Fibroblast of lung (primary cell): ENCODE measurements at places on chromosomes 16 and 17. TPM values are rescaled to one million over a fixed set of nuclear protein-coding genes. Genes with fewer than 3 reads are reported as not detected.

GRCh38 chr16:85625053-85625452, 11.9 kb downstream of the GSE1 start:
- DNase-seq, result no peak

GRCh38 chr16:25199457-25199856, 17.3 kb upstream of the AQP8 start:
- DNase-seq, result no peak

DNA sequence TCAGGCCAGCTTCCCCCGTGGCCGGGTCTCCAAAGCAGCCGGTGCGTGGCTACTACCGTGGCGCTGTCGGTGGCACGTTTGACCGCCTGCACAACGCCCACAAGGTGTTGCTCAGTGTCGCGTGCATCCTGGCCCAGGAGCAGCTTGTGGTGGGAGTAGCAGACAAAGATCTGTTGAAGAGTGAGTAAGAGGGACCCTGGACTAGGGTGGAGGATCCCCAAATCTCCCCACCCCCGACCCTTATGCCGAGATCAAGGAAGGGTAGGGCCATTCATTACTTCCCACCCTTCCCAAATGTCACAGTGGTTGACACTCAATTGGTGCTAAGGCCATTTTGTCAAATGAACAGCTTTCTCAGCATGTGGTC, 1.2 kb downstream of the COASY start:
- DNase-seq, result no peak

GRCh38 chr17:8001976-8002720, at the start of gene GUCY2D:
Gene GUCY2D, plus strand, starts transcription at chr17:8002615. Its CDS starts 433 bp downstream, at chr17:8003048.
- no peak for DNase-seq

- DNase-seq, result no peak
These were observed 24.9 kb downstream of the HYDIN start for GRCh38 chr16:71205482-71206131.

DNA sequence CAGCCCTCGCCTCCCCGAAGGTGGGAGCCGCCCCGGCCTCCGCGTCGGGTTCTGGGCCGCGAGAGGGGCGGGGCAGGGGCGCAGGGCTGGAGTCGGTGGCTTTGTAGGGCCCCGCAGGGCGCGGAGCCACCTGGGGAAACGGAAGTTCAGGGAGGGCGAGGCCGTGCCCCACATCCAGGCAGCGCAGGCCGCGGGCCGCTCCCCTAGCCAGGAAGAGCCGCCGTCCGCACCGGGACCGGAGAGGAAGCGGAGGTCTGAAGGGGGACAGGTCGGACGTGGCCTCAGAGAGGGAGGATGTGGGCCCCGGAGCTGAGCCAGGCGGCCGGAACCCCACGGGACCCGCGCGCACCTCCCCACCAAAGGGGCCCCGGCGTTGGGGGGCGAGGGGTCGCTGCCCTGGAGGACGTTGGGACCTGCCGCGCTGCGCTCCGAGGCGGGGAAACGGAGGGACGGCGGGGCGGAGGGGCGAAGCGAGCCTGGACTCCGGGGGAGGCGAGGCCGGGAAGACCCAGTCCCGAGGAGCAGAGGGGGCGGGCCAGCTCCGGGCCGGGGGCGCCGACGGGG, 482 bp upstream of the SLC16A3 start:
- DNase-seq, result peak; percentile 33

DNA sequence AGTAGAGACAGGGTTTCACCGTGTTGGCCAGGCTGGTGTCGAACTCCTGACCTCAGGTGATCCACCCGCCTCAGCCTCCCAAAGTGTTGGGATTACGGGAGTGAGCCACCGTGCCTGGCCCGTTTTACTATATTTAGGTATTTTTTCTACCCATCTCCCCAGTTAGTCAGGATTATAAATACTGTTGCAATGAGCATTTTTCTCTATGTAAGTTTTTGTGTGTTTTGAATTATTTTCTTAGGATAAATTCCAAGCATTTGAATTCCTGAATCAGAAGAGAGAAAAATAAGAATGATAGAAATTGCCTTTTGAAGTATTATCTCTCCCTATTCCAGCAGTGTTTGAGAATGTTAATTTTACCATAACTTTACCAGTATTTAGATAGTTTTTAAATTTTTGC, 36.6 kb downstream of the KIAA0513 start:
- no peak for DNase-seq

DNA sequence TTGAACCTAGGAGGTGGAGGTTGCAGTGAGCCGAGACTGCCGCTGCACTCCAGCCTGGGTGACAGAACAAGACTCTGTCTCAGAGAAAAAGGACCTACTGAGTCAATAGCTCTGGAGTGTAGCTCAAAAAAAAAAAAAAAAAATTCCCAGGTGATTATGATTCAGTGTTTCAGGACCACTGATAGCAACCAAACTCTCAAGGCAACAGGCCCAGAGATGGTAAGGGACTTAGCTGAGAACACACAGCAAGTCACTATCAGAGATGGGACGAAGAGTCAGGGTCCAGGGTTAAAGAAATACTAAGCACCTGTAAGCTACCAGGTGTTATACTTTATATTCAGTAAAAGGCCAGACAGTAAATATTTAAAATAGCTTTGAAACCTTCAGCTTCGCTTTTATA, 335.3 kb downstream of the XYLT1 start:
- no peak for DNase-seq

DNA sequence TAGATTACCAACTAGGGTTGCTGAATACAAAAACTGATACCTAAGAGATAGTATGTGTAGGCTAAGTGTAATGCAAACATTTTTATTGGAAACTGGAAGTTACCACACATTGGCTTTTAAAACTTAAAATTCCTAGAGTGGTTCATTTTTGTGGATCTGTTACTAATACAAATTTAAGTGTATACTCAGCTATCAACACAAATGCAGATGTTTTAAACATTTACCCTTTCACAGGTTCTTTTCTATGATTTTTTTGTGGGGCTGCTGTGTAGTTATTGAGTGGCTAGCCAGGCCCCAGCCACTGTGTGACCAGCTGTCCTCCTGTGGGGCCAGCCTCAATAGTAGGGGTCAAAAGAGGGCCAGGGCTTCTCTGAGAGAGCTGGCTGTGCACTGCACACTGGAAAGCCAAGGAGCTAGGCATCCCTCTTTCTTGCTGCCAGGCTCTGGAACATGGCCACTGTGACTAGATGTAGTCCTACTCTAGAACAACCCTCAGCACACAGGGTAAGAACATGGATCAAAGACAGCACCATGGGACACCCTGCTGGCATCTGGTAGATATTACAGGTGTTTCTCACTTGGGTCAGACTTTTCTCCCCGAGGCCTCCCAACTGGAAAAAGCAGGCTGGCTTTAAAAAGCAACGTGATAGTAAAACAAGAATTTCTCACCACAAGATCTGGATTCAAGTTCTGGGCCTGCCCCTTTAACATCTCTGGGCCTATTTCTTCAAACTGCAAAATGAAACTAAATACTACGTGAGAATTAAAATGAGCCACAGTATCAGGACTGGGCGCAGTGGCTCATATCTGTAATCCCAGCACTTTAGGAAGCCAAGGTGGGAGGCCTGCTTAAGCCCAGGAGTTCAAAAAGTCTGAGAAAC, 7.3 kb upstream of the VEZF1 start:
- DNase-seq, result peak; percentile 69

DNA sequence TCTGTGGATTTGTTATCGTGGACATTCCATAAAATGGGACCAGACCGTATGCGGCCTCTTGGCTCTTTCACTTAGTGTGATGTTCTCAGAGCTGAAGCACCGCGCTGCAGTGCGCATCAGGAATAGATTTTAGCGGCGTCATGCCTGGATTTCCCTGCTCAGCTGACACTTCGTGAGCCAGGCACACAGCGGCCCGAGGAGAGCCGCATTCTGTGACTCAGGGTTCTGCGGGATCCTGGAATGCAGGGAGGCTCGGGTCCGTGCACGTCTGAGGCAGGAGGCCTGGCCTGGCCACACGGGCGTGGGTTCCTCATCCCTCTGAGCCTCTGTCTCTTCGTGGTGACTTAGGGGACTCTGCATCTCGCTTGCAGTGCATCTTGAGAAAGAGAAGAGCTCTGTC, 13.4 kb downstream of the CBFA2T3 start:
- no peak for DNase-seq

DNA sequence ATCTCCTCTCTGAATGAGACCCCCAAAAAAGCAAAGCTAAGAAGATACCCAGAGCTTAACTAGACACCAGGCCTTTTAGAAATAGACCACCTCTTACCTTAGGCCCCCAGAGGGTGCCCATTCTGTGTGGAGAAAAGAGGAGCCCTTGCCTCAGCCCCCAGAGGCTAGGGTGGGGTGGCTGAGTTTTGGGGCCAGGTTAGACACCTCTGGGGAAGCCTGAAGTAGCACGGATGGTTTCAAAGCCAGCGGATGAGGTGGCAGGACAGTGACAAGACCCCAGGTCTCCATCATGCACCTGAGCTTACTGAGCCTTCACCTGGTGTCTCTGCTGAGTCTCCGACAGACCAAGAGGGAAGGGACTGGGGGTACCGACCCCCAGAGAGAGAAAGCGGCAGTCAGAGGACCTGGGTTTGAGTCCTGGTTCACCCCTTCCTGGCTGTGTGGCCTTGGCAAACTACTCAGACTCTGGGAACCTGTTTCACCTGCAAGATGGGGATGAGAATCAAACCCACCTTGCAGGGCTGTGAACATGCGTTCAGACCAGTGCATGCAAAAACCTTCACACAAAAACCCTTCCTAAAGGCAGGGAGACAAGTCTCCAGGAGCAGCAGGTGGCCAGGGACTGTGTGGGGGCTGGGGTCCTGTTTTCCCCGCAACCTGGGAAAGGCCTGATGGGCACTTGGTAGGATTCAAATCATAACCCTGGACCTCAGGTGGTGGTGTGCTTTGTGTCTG, 7.7 kb downstream of the SCGB1C2 start:
- DNase-seq, result no peak

DNA sequence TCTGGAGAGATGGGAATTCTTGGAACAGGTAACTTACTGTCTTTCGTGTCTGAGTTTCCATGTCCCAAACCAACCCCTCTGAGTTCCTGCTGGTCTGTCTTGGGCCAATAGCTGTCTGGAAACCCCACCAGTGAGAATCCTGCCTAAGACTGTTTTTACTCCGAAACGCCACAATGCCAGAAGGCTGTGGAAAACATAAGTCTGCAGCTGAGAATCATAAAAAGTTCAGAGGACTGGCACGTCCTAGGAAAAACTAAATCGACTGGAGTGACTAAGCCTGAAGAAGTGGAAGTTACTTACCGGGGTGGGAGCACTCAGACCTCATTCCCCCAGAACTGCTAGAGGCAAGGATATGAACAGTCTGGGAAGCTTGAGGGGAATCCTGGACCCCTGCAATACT, 13.3 kb downstream of the LRRC75A start:
- DNase-seq, result no peak

Gene FA2H
- not detected in 2 replicates for polyA plus RNA-seq

Gene RAP1GAP2
- 0.99 and 1.3 TPM in 2 replicates for polyA plus RNA-seq

Gene NLGN2
- polyA plus RNA-seq, result 7.3 and 10.0 TPM in 2 replicates

Gene GCGR
- not detected in 2 replicates for polyA plus RNA-seq
